Brain pericyte (primary cell): ENCODE measurements at places on chromosomes 2 and 18.

- DNase-seq = no peak
Measured at GRCh38 chr2:187024739-187025138, 175.8 kb upstream of the ZSWIM2 start.

GRCh38 chr2:238496756-238497609 lies 70.3 kb downstream of the ASB1 start:
- DNase-seq = no peak

DNA sequence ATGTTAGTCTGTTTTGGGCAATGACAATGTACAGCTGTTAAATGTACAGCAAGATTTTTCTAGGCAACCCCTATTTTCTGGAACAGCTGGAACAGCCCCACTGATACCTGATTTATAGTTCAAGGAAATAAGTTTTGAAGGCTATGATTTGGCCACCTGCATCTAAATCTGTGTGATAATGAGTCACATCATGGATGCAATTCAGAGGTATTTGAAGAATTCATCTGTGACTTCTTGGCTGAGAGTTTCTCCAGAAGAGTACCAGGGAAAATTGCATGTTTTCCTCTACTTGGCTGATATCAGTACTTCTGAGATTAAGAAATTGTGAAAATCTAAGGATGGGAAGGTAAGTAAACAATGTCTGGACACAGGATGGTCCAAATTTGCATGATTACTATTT lies 40.7 kb upstream of the NT5C1B start:
- no peak for DNase-seq

DNA sequence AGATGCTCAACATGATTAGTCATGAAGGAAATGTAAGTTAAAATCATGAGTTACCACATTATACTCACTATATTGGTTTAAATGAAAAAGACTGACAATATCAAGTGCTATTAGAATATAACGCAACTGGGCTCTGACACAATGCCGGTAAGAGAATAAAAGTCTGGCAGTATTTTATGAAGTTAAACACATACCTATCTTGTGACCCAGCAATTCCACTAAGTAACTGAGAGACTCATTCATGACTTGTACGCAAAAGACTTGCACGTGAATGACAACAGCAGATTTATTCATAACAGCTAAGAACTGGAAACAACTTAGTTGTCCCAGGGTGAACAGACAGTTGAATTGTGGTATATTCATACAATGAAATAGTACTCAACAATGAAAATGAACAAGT lies 342.1 kb downstream of the SLC4A3 start:
- no peak for DNase-seq

DNA sequence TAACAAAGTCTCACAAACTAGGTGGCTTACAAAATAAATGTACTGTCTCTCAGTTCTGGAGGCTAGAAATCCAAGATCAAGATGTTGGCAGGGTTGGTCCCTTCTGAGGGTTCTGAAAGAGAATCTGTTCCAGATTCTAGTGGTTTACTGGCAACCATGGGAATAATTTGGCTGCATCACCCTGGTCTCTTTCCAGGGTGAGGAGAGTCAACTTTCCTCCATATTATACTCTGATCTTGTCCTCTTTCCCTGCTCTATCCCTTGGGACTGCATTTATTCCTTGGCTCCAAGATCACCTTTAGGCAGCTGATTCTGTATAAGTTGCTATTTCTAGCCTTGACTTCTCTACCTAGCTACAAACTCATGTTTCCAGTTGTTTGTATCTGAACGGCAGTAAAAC lies 35.2 kb downstream of the SLC40A1 start:
- DNase-seq = no peak

GRCh38 chr2:205024822-205025518 lies 479.7 kb downstream of the PARD3B start:
- peak; percentile 43 for DNase-seq

DNA sequence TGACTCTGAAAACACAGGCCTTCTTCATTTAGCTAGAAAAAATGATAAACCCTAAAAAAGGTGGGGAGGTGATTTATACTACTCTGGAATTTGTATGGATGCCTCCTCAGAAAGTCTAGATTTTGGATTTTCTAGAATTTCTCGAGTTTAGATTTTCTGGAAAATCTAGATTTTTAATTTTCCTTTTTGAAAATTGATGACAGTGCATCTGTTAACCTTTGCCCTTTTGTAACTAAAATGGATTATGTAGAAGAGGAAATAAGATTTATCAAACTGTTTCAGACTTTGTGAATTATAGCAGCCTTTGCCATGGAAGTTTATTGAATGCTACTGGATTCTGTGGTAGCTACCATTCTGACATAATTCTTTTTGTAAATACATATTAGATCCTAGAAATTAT lies 75.6 kb upstream of the RBM44 start:
- DNase-seq = no peak

DNA sequence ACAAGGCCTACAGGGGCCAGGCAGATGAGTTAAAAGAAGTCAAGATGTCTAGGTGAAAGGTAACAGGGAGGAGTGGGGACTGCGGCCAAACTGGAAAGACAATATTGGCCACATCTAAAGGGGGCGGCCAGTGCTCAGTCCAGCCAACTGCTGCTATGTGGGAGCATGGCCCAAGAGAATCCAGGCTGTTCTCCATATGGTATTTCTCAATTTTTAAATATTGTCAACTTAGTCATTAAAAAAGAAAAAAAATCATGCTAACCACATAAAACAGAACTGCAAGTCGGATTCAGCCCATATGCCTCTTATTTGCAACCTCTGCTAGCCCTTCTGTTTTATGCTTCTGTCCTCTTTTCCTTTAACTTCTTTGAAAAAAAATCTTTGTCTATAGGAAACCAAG lies 14.8 kb downstream of the TRABD2A start:
- no peak for DNase-seq

DNA sequence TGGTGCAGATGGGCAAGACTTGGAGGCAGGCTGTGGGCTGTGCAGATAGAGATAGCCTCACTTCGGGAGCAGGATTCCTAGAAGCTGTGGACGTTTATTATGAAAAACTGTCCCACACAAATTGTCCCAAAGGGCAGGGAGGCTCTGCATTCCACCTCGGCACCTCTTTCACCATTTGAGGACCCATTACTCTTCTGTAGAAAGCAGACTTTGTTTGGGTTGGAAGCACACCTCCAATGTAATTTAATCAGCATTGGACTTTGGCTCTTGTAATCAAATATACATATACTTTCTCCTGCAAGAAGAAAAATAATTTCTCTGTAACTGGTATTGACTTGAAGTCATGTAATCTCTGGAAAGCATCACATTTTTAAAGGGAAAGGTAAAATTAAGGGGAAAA lies 8.5 kb downstream of the ONECUT2 start:
- no peak for DNase-seq

- no peak for DNase-seq
Measured at GRCh38 chr2:180473456-180473855, 466.4 kb upstream of the CWC22 start.

GRCh38 chr2:220101980-220102379 lies 474.6 kb downstream of the SLC4A3 start:
- no peak for DNase-seq

DNA sequence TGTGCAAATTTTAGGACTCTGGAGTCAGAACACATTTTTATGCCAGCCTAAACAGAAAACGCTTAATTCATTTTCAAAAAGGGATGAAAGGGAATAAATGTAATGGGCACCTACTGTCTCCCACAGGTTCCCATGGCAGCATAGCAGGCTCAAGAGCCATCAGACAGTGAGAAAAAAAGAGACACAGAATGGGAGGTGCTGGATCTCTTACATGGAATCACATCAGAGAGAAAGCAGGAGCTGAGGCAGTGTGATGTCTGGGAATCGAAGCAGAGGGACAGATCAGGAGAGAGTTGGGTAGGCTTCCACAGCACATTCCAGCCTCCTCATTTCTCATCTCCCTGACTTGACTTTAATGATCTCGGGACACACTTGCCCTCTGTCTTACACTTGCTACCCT lies 684.3 kb downstream of the KCNJ3 start:
- no peak for DNase-seq

- no peak for DNase-seq
Measured at GRCh38 chr18:37710726-37711125, 145.1 kb upstream of the CELF4 start.
